EH (cell line): ENCODE measurements at places on chromosomes 1 and 21.

DNA sequence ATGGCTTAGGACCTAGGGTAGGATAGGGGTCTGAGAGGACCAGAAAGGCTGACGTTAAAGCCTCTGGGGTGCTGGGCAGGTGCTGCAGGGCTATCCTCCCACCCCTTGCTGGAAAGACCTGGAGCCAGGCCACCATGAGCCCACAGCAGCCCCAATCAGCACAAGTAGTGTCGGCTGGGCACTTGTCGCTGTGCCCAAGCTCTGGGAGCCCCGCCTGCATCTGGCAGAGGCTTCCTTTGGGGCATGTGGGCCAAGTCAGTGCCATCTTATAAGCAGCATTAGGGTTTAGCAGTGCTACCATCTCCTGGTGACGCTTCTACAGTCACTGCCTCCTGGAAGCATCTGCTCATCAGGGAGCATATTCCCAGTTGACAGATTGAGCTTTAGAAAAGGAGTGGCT, 31.3 kb downstream of the MAN1C1 start:
- no peak for DNase-seq

DNA sequence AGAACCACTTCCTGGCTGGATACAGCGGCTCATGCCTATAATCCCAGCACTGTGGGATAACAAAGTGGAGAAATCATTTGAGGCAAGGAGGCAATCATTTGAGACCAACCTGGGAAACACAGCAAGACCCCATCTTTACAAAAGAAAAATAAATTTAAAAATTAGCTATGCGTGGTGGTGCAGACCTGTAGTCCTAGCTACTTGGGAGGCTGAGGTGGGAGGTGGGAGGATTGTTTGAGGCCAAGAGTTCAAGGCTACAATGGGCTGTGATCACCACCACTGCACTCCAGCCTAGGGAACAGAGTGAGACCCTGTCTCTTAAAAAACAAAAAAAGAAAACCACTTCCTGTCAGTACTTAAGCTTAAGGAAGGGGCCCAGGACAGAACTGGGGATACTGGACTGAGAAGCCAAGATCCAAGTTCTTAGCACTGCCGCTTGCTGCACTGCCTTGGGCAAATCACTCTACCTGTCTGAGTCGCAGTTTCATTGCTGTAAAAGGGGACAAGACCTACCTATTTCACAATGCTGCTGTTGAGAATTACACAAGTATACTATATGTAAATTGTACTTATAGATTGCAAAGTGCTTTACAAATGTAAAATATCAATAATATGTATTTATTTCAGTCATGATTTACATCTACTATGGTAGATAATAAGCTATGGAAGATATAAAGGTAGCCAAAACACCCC, 154.9 kb downstream of the RERE start:
- DNase-seq = no peak

DNA sequence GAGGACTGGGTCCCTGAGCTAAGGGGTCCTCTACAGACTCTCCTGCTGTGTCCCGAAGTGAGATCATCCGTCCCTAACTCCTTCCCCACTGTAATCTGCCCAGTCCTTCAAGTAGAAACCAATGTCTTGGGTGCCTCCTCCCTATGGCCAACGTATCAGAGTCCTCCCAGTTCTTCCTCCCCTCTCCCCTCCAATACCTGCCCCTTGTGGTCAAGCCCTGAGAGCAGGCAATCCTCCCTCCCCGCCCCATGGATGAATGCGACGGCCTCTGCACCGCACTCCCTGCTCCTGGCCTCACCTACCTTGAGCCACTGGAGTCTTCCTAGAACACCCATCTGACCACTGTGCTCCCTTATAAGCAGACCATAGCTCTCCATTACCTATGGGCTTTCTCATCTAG, 31.1 kb downstream of the HTR6 start:
- DNase-seq = no peak

- DNase-seq = no peak
Observed at GRCh38 chr1:109188781-109189180, 24.9 kb upstream of the SARS1 start.
